ENCODE measurements at places on chromosomes 1 and 21. TPM values are rescaled to one million over a fixed set of nuclear protein-coding genes. Genes with fewer than 3 reads are reported as not detected.

Gene AK5
- not detected for total RNA-seq

Gene EXTL1
- not detected for total RNA-seq

Gene EXTL2
- total RNA-seq = 11.4 TPM

Gene MFSD2A
- total RNA-seq = 3.9 TPM

Gene ZFP69
- 2.9 TPM for total RNA-seq

Gene ESRRG
- total RNA-seq = 0.76 TPM

Gene YY1AP1
- 76.2 TPM for total RNA-seq

Gene SLC16A4
- 0.83 TPM for total RNA-seq

Gene FTCD
- total RNA-seq = 1.3 TPM

Gene FAM89A
- 12.3 TPM for total RNA-seq

Gene MDM4
- total RNA-seq = 106 TPM

Gene CCDC190
- total RNA-seq = not detected

Gene G0S2
- 4.0 TPM for total RNA-seq

Gene FAM131C
- 0.93 TPM for total RNA-seq

Gene MMP23B
- total RNA-seq = 1.9 TPM

Gene DAP3
- 192 TPM for total RNA-seq

Gene S100A1
- not detected for total RNA-seq

GRCh38 chr21:34579411-34579810 is 35.5 kb downstream of the RCAN1 start:
- DNase-seq = no peak

DNA sequence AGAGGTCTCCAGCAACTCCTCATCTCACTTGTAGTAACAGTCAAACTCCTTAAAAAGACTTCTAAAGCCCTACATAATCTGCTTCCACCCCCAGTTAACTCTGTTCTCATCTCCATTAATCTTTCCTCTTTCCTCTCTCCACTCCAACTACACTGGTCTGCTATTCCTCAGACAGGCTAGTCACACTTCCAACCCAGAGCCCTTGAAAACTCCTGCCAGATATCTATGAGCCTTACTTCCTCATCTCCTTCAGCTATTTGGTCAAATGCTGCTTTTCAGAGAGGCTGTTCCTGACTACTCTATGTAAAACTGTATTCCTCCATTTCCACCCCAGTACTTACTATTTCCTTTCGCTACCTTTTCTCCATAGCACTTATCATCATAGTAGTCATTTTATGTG is 24.4 kb downstream of the PCP4L1 start:
- DNase-seq = no peak

DNA sequence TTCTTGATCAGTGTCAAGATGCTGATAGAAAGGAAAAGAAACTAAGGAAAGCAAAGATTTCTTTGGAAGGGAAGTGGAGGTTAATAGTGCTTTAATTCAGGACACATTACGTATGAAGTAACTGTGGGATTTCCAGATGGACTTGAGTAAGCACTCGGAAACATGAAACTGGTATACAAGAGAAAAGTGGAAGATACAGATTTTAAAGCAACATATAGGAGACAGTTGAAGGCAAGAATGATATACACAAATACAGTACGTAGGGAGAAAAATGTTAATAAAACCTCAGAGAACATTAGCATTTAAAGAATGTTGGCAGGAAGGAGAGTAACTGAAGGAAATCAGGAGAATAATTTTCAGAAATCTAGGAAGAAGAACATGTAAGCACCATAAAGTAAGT is 730.9 kb upstream of the ADGRL2 start:
- no peak for DNase-seq

- no peak for DNase-seq
Measured at GRCh38 chr1:218330043-218330623, 15.0 kb upstream of the TGFB2 start.

GRCh38 chr1:218783916-218784315 is 389.8 kb upstream of the LYPLAL1 start:
- DNase-seq = no peak

DNA sequence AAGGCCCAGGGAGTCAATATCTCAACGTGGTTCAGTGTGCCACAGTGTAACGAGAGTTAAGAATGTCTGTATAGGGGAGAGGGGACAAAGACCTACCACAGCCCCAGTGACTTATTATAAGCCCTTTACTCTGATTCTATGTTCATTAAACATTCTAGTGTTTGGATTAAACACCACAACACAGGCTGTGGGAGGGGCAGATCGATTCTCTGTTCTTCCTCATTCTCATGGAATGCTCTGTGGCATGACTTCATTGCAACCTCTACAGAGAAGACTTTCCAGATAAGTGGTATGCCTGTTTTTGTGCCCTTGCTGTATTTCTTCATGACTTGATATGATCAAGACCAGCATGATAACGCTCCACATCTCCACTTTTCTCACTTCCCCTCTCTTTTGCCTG is 39.0 kb upstream of the CD5L start:
- peak; percentile 81 for DNase-seq

GRCh38 chr1:164337885-164338284 is 221.1 kb upstream of the PBX1 start:
- DNase-seq = no peak

- DNase-seq = no peak
Measured at GRCh38 chr1:179831852-179832699, 45.5 kb downstream of the TOR1AIP2 start.

- peak; percentile 52 for DNase-seq
Measured at GRCh38 chr1:89587729-89588161, 45.2 kb upstream of the LRRC8C start.

DNA sequence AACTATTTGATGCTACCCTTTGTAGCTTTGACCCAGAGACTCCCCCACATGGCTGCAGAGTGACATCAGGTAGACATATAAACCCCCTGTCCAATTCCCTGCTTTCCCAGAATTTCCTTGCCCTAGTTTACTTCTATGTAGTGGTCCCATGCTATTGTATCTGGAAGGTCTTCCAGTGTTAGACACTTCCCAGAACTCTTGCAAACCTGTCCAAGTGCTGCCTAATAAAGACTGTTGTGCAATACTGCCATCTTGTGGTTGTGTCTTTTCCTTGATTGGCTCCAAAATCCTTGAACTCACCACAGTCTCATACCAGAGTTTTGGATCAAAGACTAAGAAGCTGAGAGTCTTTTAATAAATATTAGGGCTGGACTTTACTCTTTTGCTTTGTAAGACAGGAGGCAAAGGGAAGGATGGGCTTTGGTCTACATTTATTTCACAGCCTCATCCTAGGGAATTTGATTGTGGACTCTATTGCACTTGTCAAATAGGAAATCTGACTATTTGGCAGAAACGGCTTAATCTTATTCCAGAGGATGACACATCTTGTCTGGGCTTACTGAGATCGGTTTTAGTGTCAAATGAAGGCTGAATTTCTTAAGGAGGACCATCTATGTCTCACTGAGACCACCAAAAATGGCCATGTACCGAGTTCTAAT is 169.9 kb downstream of the LRRC7 start:
- peak; percentile 49 for DNase-seq

- peak; percentile 35 for DNase-seq
Measured at GRCh38 chr1:53685272-53686051, 53.5 kb downstream of the GLIS1 start.

GRCh38 chr1:6827630-6828165 is 42.4 kb downstream of the CAMTA1 start:
- DNase-seq = no peak

DNA sequence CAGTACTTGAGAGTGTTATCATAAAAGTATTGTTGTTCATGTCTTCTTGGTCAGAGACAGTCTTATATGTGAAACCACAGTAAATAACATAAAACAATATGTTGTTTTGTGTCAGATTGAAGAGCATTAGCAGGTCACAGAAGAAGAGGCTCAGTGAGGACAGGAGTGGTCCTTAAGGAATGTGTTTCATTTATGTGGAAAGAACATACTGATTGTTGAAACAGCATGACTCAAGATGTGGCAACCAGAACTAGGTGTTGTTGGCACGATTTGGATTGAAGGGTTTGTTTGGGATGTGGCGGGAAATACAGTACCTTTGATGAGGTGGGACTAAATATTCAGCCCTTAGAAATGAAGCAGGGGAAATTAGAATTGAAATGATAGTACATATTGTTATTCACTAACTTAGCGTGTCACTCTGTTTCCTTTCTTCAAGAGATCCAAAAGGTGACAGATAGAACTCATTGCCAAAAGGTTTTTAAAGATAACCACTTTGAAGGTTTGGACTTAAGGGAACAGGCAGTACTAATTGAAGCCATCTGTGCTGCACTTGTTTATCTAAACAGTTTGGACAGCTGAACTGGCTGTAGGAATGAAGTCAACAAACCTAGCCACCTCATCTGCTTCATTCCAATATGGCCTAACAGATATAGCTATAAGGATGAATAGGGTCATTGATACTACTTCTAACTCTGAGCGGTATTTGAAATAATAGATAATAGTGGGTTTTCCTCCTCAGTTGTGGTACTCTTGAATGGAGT is 14.4 kb downstream of the RALGPS2 start:
- DNase-seq = no peak

GRCh38 chr1:170685166-170685565 is 21.2 kb downstream of the PRRX1 start:
- DNase-seq = no peak

- DNase-seq = peak; percentile 82
Measured at GRCh38 chr1:48530727-48531351, 58.8 kb upstream of the SPATA6 start.

GRCh38 chr21:32412162-32413014 is at the start of gene EVA1C:
Gene EVA1C (plus strand): TSS chr21:32412706. CDS start chr21:32412854, 148 bp downstream.
- DNase-seq = peak; percentile 34

- DNase-seq = no peak
Measured at GRCh38 chr1:12387641-12388040, 157.8 kb downstream of the VPS13D start.

DNA sequence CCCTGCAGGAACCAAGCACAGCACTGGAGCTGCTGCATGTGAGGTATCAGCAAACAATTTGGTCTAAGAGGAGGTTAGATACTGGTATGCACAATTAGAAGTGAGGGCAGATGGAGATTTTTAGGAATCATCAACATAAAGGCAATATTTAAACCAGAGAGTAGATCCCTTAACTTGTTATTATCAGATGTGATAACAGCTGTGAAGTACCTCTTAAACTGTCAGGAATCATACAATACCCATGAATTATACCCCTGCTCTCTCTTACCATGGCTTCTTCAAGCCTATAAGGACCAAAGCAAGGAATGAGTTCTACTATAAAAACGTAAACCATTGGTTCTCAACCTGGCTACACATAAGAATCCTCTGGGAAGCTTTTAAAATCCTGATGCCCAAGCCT is 3.9 kb downstream of the BCAR3 start:
- no peak for DNase-seq

- no peak for DNase-seq
Measured at GRCh38 chr1:44294588-44295007, 60.5 kb downstream of the ERI3 start.

DNA sequence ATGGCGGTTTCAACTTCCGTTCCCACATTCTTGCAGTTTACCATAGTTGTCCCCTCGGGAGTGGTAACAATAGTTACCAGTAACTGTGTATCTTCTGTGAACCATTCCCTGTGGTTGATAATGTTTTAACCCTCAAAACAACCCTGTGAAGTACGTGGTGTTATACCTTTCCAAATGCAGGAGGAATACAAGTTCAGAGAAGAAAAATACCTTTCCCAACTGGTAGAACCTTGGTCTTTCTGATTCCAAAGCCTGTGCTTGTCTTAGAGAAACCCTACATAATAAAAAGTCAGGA is 789 bp downstream of the BTF3L4 start:
- DNase-seq = no peak

DNA sequence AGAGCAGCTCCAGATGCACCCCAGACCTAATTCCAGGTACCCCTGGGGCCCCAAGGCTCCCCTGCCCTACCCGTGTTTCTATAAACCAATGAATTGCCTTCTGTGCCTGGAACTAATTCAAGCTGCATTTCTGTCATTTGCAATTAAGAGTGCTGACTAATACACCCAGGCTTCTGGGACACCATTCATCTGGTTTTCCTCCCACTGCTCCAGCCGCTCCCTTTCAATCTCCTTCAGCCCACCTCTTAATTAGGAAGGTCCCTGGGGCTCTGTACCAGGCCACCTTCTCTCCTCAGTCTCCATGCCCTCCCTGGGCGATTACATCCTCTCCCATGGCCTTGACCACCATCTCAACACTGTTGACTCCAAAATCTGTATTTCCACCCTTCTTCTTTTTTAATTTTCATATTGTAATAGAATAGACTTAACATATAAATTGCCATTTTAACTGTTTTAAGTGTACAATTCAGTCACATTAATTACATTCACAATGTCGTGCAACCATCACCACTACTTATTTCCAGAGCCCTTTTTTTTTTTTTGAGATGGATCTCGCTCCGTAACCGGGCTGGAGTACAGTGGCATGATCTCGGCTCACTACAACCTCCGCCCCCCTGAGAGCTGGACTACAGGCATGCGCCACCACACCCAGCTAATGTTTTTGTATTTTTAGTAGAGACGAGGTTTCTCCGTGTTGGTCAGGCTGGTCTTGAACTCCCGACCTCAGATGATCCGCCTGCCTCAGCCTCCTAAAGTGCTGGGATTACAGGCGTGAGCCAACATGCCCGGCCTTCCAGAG is 9.2 kb upstream of the GJB3 start:
- no peak for DNase-seq

DNA sequence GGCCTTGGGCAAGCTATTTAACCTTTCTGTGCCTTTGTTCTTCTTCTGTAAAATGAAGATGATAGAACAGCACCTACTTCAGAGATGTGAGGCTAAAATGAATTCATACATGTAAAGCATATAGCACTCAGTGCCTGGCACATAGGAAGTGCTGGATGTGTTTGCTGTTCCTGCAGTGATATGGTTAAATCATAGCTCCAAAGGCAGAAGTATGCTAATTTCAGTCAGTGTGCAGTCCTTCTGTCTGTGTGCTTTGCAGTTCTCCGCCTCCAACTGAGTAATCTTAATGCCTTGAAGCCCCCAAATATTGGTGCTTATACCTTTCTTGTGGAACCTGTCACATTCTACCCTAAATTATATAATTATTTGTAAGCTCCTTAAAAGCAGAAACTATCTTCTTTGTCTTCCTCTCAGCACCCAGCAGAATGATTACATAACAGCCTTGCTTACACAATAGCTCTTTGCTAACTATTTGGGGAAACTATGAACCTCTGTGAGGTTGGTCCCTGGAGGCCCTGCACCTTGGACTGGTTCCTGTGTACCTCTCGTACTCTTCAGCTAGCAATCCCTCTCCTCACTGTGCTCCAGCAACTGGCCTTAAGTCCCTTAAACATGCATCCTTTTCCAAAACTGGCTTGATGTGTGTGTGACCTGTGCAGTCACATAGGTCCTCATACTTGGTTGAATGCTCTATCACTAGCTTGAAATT is 57.0 kb upstream of the CACYBP start:
- DNase-seq = no peak

DNA sequence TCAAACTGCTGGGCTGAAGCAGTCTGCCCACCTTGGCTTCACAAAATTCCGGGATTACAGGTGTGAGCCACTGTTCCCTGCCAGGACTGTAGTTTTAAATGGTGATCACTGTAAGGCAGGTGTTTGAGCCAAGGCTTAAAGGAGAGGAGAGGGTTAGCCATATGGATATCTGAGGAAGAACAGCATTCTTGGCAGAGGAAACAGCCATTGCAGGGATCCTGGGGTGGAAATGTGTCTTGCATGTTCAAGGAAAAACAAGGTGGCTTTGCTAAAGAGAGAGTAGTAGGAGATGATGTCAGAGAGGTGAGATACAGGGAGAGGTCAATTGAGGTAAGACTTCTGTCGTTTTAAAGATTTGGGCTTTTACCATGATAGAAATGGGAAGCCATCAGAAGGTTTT is 73.5 kb downstream of the ATF6 start:
- DNase-seq = no peak

- peak; percentile 22 for DNase-seq
Measured at GRCh38 chr1:243394601-243395464, 139.0 kb downstream of the SDCCAG8 start.

- no peak for DNase-seq
Measured at GRCh38 chr1:217244971-217245370, 385.9 kb downstream of the GPATCH2 start.

GRCh38 chr1:67749263-67749843 is 64.4 kb downstream of the GADD45A start:
- peak; percentile 61 for DNase-seq

Measured in Calu3 (cell line).